ENCODE measurements at places on chromosomes 1 and 21.

- no peak for DNase-seq
Measured at GRCh38 chr1:178944729-178945128, 73.9 kb upstream of the ANGPTL1 start.

DNA sequence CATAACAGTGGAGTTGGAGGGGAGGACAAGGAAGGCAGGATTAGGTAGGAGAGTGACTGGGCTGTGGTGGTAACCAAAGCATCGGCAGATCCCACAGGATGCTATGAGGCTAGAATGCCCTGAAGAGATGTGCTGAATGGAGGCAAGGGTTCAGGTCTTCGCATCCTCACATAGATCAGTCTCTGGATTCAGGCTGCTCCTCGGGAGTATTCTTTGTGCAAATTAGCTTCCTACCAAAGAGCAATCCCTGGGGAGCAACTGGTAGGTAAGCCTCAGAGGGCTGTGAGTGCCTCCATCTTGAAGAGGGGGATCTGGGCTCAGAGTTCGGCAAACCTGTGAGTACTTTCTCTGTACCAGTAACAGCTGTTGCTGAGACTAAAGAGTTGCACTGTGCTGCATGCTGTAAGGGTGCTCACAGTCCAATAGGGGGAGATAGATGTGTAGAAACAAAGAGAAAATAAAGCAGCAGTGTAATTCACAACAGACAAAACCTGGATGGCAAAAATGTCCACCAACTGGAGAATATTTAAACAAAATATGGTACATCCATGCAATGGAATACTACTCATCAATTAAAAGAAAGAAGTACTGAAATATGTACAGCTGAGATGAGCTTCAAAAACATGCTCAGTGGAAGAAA lies 322.4 kb upstream of the DEPDC1 start:
- no peak for DNase-seq

DNA sequence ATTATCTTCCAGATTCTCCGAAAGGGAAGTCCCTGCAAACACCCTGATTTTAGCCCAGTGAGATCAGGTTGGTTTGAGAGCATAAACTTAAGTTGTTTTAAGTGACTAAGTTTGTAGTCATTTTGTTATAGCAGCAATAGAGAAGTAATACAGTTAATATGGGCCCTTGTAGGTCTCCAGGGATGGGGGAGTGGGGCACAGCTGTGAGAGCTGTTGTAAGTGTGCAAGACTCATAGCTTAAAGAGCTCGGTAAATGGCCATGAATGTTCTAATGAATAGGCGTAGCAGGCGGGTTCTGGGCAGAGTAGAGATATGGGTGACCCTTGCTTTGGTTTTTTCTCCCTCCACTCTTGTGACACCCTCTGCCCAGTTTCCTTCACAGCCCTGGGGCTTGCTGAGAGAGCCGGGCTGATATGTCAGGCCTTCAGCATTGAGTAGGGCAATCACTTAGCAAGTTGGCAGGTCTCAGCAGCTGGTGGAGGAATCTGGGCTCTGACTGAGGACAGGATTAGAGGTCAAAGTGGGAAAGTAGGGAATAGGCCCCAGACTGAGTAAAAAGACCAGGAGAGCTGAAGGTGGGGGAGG lies 16.0 kb upstream of the ID3 start:
- DNase-seq, result no peak

- DNase-seq, result no peak
Measured at GRCh38 chr21:16028142-16028541, 298.4 kb downstream of the USP25 start.

DNA sequence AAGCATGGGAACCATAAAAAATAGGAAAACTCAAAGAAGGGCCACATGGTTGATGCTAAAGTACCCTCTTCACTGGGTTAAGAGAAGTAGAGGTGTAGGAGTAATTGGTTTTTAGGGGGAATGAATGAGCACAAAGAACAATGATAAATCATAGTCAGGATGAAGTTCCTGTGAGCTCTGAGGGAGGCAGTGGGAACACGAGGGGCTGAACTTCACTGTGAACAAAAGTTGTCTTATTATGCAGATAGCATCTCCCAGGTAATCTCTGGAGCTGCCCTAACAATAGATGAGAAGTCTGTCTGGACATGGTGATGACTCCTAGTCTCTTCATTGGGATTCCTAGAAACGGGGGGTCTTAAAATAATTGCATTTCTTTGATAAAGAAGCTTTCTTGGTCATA lies 127.9 kb downstream of the DNM3 start:
- no peak for DNase-seq
